ENCODE measurements at places on chromosomes 3 and 15.
A peak's percentile ranks its signal among the peaks of the same experiment; 100 is the strongest.

DNA sequence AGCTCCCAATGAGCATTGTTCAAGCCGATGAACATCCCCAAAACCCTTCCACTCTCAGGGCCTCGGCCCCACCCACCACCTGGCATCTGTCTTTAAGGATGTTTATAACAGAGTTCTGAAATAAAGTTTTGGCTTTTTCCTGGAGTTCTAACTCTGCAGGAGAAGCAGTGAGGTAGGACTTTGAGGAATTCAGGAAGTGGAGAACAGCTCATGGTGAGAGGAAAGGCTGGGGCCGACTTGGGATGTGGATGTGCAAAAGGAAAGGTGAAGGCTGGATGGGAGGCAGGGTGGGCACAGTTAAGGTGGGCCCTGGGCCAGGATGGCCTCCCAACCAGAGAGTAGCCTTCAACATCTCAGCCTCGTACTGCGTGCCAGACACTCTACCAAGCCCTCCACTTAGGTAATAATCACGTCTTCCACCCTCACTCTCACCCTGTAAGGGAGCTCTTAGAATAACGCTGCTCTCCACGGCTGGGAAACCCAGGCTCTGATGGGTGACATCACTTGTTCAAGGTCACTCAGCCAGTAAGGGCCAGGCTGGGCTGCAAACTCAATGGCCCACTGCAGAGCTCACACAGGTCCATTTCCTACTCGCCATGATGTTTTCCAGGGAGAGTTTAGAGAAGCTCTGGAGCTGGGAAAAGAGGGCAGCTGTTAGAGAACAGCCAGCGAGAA lies 28.5 kb downstream of the LIPC start:
- DNase-seq = no peak

DNA sequence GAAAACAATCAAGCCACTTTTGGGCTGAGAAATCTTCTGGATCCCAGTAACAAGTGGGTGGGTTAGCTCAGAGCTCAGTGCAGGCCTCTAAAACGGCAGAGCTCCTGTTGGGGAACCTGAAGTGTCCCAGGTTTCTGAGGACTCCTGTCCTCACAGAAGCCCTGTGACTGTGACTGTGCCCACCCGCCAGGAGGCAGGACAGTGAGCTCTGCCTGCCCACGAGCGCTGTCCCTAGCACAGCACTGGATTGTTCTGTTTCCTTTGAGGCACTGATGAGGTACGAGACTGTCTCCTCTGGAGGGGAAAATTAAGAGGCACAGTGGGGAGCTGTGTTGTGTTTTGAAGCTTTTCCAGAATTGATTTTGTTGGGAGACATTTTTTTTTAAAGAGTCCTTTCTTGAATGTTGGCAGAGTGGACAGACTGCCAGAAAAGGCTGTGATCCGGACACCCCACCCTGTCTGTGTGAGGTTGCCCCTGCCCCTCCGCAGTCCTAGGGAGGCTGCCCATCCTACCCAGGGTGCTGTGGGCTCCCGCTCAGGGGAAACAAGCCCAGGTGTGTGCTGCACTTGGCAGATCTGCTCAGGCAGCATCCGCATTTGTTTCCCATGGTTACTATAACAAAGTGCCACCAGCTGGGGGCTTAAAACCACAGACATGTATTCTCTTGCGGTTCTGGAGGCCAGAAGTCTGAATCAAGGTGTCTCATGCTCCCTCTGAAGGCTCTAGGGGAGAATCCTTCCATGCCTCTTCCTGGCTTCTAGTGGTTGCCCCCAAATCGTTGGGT lies 66.6 kb upstream of the LARS2 start:
- no peak for DNase-seq

DNA sequence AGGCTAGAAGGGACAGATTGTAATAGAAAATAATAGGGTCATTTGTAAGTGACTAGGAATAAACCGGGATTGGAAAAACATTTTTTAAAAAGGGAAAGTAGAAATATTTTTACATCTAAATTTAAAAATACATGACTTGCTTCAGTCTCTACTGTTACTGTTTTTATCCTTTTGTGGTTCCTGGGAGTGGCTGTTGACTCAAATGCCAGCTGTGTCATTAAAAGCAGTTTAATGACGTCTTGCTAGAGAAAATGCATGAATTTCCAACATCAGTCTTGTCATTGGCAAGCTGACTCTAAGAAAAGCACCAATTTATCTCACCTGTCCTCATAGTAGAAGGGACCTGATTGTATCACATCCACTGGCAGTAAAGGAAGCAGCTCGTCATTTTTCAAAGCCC lies 16.7 kb upstream of the LCMT2 start:
- DNase-seq = no peak

GRCh38 chr3:132643366-132643765 lies 16.2 kb downstream of the ACAD11 start:
- DNase-seq = no peak

- DNase-seq = no peak
Observed at GRCh38 chr3:14520967-14521366, 19.2 kb downstream of the GRIP2 start.

GRCh38 chr3:8525893-8526292 lies 24.3 kb downstream of the LMCD1 start:
- no peak for DNase-seq

DNA sequence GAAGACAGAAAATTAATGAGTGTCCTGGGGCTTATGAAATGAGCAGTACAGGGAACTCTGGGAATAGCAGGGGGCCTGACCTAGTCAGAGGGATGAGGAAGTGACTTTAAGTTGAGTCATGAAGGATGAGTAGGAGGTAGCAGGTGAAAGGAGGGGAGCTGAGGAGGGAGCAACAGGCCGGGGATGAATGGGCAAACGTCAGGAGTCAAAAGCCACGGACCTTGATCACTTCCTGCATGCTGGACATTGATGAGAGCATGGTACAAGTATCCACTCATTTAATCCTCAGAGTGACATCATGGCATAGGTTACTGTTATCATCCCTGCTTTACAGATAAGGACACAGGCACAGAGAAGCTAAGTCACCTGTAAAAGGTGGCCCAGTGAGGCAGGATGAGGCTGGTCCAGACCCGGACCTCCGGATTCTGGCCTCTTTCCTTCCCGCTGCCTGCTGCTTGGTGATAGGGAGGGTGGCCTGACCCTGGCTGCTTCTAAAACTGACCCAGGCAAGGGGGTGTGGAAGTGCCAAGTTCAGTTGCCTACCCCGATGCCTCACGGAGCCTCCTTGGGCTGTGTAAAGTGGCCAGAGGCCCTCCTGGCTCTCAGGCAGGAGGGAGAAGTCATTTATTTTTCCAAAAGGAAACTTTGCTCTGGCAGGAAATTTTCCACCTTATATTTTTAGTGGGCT lies 7.6 kb downstream of the CORO2B start:
- DNase-seq = no peak

DNA sequence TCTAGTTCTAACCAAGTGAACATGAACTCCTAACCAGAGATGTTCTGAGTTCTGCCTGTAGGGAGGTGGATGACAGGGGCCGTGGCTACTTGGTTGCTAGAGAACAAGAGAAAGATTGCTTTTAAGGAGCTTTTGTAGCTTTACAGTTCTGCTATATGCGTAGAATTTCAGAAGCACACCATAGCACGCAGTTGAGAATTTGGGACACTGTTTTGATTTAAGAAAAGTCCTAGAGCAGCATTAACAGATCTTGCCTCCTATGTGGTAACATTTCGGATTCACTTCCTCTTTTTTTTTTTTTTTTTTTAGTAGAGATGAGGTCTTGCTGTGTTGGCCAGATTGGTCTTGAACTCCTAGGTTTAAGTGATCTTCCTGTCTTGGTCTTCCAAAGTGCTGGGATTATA lies 181.7 kb downstream of the TCF12 start:
- DNase-seq = no peak

DNA sequence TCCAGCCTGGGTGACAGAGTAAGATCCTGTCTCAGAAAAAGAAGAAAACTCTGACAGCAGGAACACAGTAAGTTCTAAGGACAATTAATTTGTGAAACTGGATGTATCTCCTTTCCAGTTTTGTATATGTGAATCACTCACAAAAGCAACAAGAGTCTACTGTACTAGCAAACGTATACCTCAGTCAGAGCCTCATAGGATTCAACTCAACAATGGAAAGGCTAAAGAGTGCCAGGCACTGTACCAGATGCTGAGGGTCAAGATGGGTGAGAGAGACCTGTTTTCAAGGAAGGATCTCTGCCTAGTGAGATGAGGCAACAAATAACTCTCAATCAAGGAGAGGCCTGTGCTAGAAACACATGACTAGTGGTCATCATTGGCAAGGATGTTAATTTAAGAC lies 14.9 kb downstream of the TBL1XR1 start:
- DNase-seq = no peak

DNA sequence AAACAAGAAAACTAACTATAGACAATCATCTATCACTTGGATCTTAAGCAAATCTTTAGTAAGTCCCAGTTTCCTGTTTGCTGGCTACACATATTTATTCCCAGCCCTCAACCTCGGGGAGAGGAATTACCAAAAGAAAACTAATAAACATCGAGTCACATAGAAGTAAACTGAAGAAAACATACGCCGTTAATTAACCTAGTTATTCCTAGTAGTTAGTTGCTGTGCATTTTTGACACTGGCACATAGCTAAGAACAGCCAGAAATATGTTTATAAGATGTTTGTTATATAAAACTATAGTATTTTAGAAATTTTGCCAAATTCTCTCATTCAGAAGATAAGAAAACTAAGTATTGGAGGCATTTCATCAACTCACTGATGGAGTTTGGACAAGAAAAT lies 407.2 kb upstream of the ARHGEF26 start:
- DNase-seq = no peak

DNA sequence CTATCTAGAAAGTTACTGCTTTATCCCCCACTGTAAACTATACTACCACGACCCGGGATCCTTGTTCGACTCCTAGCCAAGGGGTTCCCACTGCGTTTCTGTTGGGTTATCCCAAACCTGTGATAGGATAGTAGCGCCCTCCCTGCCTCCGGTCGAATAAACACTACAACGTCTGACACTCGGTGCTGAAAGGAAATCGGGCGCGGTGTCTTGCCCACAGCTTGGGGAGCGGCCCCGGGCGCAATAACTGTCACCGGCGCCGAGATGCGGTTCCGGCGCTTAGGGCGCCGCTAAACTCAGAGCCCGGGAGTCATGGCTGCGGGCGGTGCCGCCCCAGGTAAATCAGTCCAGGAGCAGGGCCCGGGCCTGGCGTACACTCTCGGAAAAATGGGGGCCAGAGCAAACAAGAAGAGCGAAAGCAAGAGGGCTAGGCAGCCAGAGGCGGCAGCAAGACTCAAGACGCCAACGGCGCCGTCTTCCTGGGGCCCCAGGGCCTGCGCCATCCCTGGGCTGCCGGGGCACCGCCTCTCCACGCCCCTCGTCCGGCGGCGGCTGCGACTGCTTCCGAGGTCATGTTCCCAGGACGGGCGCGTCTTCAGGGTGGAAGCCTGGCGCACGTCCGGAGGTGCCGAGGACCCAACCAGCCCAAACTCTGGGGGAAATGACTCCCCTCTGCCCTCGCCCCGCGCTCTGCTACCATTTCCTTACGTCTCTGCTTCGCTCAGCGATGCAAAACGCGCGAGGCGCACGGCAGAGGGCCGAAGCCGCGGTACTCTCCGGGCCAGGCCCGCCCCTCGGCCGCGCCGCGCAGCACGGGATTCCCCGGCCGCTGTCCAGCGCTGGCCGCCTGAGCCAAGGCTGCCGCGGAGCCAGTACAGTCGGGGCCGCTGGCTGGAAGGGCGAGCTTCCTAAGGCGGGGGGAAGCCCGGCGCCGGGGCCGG lies at the start of gene DUT:
TSS of gene DUT (plus strand) at position 575 of the 941 bp plus-strand sequence. CDS start at position 662, 87 bp downstream.
- DNase-seq = peak; percentile 74

DNA sequence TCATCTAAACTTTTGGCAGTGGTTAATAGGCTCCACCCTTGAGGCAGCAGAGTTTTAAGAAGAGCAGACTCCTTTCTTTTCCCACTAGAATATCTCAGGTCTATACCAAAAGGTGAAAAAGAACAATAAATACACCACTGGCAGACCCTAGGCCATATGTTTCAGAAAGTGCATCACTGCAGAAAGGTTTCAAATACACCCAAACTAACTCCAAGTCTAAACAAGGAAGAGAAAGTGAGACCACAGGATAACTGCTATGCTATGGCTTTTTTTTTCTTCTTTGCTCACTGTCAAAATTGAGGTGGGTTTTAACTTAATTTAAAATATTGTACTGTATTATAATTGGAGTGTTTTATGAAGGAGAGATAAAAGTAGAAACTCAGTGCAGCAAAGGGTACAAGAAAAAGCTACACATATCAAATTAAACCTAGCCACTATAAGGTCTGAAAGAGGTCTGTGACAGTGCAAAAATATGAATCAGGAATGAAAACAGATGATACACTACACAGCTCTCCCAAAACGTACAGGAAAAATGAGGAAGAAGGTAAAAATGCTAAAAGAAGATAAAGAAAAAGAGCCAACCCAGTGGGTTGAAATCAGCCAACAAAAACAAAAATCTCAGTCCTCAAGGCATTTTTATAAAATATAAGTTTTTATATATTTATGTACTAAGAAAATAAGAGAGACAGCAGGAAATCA lies 8.4 kb downstream of the SNX4 start:
- DNase-seq = no peak

- DNase-seq = no peak
Observed at GRCh38 chr15:58224068-58224467, 85.9 kb downstream of the AQP9 start.

- no peak for DNase-seq
Observed at GRCh38 chr3:67640023-67640660, 14.3 kb downstream of the SUCLG2 start.

- no peak for DNase-seq
Observed at GRCh38 chr15:42355291-42355690, 4.0 kb upstream of the CAPN3 start.

DNA sequence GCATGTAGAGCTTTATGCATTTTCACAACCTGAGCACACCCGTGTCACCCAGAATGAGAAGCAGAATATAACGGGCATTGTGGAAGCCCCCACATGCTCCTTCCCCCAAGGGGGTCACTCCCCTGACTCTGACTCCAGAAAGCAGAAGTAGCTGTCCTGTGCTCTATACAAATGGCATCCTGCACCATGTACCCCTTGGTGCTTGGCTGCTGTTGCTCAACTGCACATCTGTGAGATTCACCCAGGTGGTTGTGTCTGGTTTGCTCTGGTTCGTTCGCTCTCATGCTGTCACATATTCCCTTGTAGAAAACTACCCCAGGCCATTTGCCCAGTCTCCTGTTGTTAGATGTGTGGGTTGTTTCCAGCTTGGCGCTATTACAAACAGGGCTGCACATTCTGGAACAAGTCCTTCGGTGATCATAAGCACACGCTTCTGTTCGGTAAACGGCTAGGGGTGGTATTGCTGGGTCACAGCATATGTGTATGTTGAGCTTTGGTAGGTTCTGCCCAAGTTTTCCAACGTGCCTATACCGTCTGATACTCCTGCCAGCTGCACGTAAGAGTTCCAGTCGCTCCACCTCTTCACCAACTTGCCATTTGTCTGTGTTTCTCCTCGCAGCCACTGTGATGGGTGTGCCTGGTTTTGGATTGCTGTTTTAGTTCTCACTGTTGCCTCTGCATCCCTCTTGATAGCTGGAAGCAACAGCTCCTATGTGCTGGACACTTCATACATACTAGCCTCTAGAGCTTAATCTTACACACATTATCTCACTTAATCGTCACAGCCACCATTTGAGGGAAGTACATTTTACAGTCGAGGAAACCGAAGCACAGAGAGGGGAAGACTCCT lies 65.4 kb upstream of the SLC6A6 start:
- DNase-seq = no peak

- DNase-seq = no peak
Observed at GRCh38 chr3:154730186-154730585, 300.2 kb upstream of the GPR149 start.

- DNase-seq = no peak
Observed at GRCh38 chr3:31234145-31234544, 298.6 kb upstream of the STT3B start.

- DNase-seq = peak; percentile 62
Observed at GRCh38 chr15:75455982-75456531, 4.6 kb upstream of the SIN3A start.
